Stimulated activated CD4-positive, alpha-beta T cell treated with anti-CD3 and anti-CD28 coated beads, Interleukin-1b, Interleukin-23, amount 100 ng/mL, for 4 hours (primary cell): ENCODE measurements at places on chromosomes 13 and 19.

DNA sequence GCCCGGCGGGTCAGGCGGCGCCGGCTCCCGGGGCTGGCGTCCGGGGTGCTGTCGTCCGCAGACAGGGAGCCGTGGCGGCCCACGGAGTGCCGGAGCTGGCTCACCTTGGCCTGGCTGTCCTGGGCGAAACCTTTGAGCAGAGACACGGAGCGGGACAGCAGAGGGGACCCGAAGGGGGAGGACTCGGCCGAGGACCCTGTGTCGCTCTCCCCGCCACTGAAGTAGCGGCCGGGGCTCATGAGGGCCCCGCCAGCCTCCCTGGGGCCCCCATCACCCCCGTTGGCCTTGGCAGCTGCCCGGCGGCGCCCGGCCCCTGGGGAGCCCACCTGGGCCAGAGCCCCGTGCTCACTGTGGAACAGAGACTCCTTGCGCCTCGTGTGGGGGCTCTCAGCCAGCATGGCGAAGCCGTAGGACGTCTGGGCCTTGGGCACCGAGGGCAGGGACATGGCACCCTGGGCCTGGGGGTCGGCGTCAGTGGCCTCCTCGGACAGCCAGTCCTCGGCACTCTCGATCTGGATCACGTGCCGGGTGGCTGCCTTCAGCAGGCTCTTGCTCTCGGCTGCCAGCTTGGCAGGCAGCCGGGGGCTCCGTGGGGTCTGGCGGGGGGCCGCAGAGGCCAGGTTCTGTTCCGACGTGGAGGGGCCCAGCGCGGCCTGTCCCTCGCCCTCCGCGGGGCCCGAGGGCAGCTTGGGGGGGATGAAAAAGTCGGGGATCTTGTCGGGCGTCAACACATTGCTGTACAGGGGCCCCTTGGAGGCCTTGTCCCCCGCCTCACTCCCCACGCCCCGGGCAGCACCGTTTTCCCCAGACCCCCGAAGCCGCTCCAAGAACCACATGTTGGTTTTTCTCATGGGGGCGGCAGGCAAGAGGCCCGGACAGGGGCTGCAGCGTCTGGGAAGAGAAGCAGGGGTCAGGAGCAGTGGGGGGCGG is 1.2 kb downstream of the C2CD4C start:
- no peak for DNase-seq

DNA sequence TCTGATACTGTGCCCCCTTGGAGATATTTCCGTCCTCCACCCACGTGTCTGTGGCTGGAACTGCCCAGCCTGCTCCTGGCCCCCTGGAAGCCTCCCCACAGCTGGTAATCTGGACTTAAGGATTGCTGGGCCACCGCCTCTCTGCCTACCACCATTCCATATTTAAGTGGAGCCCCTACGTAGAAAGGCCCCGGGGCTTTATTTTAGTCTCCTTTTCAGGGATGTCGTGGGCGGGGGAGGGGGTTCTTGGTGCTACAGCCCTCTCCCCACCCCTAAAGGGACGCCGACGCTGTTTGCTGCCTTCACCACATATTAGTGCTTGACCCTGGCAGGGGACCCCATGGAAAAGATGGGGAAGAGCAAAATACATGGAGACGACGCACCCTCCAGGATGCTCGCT is 2.7 kb upstream of the NOP53 start:
- no peak for DNase-seq

DNA sequence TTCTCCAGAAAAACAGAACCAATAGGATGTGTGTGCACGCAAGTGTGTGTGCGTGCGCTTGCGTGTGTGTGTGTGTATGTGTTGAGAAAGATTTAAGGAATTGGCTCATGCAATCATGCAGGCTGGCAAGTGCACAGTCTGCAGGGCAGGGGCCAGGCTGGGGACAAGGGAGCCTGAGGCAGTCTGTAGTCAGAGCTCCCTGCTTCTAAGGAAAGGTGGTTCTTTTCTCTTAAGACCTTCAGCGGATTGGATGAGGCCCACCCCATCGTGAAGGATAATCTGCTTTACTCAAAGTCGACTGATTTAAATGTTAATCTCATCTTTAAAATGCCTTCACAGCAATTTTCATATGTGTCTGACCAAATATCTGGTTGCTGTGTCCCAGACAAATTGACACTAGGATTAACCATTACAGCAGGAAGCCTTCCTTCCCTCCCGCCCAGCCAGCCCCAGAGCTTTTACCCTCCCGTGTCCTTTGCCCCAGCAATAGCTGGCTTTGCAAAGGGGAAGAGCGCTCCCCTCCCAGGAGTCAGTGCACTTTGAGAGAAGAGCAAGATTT is 15.0 kb upstream of the NAXD start:
- DNase-seq: no peak

- no peak for DNase-seq
These were observed 1.1 kb downstream of the CNOT3 start for GRCh38 chr19:54138489-54139256.

DNA sequence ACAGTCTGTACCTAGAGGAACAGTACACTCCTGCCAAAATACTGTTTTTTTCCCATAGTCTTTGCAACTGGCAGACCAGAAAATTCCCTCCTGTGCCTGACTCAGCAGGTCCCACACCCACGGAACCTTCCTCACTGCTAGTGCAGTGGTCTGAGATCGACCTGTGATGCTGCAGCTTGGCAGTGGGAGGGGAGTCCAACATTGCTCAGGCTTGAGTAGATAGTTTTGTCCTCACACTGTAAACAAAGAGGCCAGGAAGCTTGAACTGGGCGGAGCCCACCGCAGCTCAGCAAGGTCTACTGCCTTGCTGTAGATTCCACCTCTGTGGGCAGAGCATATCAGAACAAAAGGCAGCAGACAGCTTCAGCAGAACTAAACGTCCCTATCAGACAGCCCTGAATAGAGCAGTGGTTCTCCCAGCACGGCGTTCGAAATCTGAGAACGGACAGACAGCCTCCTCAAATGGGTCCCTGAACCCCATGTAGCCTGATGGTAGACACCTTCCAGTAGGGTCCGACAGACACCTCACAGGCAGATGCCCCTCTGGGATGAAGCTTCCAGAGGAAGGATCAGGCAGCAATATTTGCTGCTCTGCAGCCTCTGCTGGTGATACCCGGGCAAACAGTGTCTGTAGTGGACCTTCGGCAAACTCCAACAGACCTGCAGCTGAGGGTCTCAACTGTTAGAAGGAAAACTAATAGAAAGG is 92.7 kb downstream of the SUCLA2 start:
- no peak for DNase-seq

DNA sequence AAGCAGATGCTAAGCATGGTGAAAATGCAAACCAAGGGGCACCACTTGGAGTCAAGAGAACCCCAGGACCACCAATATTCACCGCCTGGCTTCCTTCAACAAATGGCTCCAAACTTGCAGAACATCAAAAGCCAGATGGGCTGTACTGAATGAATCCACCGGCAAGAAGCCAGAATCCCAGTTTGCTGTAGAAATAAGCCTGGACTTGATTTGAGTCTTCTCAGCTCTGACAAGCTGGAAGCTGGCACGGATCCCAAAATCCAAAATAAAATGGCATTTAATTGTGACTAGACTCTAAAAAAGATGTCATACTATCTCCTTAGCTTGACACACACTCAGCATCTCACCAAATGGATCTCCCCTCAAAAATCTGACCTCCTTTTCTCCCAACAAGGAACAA is 11.9 kb downstream of the EFNB2 start:
- DNase-seq: no peak

- no peak for DNase-seq
These were observed 110.8 kb downstream of the ZNF536 start for GRCh38 chr19:30482956-30483355.
